Left ventricle myocardium inferior (tissue), 1 donor: ENCODE measurements at places on chromosomes 3 and 15.

DNA sequence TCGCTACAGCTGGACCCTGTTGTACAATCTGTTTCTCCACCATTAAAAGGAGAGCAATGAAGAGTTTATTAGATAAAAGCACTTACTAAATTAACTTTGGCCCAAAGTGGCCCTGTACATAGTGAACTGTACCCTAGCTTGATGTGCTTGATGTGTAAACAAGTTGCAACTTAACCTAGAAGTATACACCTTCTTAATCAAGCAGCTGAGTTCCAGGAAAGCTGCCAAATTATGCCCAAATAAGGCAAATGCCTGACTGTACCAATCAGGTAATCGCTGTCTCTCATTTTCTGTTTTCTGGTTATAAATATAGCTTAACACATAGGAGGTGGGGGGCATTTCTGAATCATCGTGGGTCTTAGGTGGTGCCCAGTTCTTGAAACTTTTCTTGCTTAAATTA is 704.8 kb upstream of the CBLB start:
- no peak for DNase-seq

DNA sequence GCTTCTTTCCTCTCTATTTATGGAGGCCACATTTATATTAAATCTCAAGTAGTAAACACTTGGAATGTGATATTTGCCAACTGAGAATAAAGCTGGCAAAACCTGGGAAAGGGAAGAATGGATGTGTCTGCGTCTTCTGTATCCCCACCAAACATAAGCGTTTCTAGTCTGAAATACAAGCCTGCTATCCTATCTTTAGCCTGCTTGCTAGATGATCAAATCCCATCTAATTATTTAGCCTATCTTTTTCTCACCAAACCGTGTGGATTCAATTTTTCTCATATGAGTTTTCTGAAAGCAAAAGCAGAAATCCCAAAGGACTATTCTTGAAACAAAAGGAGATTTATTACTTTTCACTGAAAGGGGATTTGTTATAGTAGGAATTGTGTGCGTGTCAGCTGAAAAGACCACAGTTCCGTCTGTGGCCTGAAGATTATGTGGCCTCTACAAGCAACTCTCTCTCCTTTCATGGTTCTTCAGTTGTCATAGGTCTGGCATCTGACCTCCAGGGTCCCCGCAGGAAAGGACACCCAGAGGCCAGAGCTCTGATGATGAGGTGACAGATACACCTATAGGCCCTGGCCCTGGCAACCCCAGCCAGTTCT is 266.0 kb upstream of the MCTP2 start:
- no peak for DNase-seq

GRCh38 chr3:55172913-55173312 is 245.1 kb upstream of the LRTM1 start:
- DNase-seq: no peak

- DNase-seq: no peak
Observed at GRCh38 chr15:68372291-68372811, 59.6 kb downstream of the ITGA11 start.

DNA sequence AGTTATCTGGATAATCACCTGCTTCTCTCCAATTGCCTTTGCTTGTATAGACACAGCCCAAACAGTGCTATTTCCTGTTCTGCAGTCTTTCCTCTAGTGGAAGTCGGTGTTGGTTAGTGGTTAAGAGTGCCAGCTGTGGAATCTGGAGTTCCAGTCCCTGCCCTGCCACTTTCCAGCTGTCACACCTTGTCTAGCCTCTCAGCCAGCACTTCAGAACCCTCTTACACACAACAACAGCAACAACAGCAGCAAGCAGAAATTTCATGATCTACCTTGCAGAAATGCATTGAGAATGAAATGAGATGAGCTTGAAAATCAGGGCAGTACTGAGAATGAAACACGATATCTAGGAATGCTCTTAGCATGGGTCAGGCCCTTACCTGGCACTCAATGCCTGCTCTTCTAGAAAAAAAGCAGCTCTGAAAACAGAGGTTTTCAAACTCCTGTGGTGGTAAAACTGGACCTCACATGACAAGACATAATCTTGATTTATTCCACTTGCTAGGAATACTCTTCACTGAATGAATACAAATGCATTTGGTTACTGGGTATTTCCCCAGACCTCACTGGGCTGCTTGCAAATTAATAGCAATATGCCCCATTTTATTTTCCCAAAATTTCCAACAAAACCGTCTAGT is 3.3 kb upstream of the WNT5A start:
- no peak for DNase-seq

- no peak for DNase-seq
Observed at GRCh38 chr3:95752199-95752598, 1062.2 kb upstream of the EPHA6 start.

DNA sequence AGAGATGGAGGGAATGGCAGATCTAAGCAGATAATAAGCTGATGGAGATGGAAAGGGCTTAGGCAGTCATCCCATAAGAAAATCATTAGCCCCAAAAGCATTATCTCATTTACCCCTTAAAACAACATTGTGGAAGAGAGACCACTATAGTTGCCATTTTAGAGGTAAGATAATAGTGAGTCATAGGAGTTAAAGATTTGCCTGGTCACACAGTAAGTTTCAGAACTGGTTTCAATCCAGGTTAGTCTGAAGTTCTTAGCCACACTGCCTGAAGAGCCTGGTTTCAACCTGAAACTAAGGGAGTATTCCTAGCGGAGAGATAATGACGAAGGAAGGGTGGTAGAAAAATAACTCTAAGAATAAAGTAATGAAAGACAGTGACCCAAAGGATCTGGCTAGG is 13.0 kb upstream of the UBR1 start:
- DNase-seq: no peak

DNA sequence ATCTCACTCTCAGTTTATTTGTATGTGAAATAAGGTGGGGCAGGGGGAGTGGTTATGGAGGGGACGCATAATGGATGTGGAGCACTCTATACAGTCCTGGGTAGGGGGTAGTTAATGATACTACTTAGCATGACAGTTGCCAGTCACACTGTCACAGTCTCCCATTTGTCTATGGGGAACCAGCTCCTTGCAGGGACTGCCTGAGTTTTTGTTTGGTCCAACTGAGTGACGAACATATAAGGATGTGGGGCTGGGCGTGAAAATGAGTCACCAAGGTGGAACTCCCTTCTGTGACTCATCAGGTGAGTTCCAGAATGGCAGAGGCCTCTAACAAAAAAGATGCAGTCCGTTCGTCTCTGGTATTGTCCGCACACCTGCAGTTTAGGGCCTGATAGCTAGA is 235.3 kb upstream of the ST8SIA2 start:
- DNase-seq: no peak

DNA sequence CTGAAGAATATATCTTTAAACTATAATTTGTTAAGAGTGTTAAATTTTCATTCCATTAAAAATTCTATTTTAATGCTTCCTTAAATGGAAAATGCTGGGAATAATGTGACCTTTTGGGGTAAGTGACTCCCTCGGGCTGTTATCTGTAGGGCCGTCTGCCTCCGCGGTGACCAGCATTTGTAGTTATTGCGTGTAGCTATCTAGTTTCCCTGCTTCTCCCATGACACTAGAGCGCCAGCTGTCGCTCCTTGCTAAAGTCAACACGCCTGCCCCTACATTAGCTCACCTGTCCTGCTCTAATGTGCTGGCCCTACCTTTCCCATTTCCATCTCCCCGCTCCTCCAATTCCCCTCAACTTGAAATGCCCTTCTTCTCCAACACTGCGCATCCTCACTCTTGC is 12.4 kb upstream of the CHRM5 start:
- DNase-seq: no peak

DNA sequence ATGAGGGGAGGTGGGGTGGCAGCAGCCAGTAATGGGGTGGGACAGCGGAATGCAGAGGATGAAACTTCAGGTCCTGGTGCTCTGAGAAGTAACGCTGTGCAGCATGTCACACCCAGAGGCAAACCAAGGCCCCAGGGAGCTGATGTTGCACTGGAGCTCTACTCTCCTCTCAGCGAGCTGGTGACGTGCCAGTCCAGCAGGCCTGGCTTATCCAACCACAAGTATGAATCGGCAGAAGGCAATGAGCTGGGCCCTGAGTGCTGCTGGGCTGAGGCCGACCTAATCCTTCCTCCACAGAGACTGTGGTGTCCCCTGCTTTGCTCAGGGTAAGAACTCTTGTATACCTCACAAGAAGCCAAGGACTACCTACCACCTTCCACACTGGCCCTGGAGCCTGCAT is 30.5 kb downstream of the CD86 start:
- DNase-seq: no peak

DNA sequence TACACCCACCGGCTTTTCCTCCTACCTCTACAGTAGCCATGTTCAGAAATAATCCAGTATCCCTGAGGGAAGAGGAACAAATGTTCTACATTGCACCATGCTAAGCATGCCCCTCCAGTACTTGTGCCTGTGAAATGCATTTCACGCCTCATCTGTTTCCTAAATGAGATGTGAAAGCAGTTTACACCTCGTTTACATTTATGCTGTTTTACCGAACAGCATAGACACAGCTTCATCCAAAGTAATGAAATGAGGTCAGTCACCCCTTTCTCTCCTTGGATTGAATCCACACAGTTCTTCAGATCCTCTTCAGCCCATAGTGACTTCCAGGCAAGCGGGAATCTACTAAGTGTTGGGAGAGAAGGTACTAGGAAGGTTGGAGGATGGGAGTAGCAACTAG is 514.3 kb downstream of the PDCD6IP start:
- DNase-seq: no peak

DNA sequence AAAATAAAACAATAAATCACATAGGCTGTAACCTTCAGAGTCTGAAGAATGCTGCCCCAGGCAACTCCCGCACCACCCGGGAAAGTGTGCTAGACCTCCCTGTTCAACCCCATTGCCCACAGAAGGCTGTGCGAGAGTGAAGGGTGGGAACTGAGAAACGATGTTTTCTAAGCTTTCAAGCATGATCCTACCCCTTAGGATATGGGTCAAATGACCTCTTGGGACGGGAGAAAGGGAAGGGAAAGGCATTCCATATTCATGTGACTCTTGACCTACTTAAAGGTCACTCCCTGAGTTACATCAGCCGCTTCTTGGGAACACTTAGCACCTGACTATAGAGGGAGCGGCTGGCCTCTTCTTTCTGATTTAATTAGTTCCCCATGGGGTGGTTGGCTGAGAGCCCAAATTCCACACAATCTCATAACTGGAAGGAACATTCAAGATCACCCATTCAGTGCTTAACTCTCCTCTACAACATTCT is 114.7 kb upstream of the SLC24A5 start:
- DNase-seq: no peak

GRCh38 chr3:41088882-41089281 is 110.4 kb upstream of the CTNNB1 start:
- no peak for DNase-seq

- no peak for DNase-seq
Observed at GRCh38 chr15:47412136-47412535, 305.2 kb upstream of the SEMA6D start.

DNA sequence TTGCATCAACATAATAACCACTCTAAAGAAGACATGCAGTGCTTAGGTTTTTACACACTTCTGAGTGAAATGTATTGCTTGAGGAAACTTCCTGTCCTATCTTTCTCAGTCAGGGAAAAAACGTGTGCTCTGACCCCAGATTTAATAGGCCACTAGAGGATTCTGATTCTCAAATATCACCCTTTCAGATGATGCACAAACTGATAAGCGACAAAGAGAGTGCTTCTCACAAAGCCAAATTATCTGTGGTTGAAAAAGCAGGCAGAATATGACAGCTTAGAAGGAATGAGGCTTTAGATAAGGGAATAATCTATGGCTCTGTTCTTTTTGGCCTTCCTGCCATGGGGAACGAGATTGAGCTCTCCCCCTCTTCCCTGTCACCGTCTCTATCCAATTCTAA is 583.4 kb upstream of the SGO1 start:
- no peak for DNase-seq

DNA sequence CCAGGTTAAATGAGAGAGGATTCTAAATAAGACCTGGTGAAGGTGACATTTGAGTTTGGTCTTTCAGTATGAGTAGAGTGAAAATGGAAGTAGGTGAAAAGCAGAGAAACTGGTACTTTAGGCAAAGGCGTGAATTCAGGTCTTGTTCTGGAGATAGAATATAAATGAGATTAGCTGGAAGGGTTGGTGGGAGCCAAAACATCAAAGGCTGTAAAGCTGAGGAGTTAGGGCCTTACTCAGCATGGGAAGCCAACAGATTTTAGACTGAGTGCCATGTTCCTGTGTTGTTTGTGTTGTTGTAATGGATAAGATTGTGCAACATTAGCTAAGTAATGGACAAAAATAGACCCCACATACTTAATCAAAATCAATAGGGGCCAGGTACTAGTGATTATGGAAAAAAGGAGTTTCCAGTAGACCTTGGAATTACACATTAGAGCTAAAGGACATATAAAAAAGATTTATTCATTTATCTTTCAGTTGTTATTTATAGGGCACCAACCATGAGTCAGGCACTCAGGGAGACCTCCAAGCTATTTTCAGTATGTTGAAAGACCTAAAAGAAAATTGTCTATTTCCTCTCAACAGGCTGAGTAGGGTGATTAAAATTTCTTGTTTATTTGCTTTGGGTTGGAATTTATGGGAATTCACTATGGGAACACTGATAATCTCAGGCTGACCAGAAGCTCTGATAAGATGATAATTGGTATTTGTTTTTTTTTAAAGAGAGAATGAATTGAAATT is 20.8 kb downstream of the ARL14 start:
- DNase-seq: no peak

GRCh38 chr3:42183991-42184632 is 81.9 kb downstream of the CCK start:
- no peak for DNase-seq

- no peak for DNase-seq
Observed at GRCh38 chr15:101362359-101362758, 67.3 kb upstream of the SNRPA1 start.

DNA sequence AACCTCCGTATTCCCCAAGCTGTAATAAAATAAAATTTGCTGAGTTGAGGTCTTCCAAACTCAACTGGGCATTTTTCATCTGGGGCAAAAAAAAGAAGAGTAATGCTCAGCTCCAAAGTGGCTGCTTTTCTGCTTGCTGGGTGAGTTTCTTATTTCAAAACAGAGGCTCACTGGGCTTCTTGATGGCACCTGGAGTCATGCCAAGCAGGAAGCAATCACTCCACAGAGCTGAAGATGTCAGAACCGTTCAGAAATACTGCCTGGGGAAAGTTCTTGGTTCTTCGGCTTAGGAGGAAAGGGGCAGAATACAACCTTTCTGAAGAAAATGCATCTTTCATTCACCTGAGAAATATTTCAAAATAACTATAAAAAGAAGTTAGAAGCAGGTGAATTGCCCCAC is 4.1 kb downstream of the CCR9 start:
- DNase-seq: no peak

- DNase-seq: no peak
Observed at GRCh38 chr3:167700046-167700445, 34.6 kb downstream of the PDCD10 start.

DNA sequence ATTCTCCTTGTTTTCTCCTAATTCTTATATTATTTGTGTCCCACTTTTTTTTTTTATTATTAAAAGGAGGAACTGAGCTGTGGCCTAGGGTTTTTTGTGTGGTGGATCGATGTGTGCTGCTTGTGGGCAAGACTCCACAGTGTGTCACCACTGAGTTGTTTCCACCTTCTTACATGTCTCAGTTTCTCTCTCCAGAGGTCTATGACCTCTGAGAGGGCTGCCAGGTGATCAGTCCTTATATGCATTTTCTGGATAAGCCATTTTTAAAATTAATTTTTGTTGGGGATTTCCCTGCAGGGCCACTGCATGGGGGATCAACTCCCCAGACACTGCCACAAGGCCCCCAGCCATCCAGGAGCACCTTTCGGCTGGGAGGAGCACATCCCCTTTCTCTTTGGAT is 27.8 kb downstream of the IQCF6 start:
- DNase-seq: no peak
